Activated T-cell treated with anti-CD3 and anti-CD28 coated beads, Interleukin-2, amount 50 U/mL, for 48 hours (primary cell): ENCODE measurements at places on chromosomes 12 and 14.
A peak's percentile ranks its signal among the peaks of the same experiment; 100 is the strongest.

GRCh38 chr12:2633825-2634200 lies 161.0 kb upstream of the FKBP4 start:
- DNase-seq: no peak

DNA sequence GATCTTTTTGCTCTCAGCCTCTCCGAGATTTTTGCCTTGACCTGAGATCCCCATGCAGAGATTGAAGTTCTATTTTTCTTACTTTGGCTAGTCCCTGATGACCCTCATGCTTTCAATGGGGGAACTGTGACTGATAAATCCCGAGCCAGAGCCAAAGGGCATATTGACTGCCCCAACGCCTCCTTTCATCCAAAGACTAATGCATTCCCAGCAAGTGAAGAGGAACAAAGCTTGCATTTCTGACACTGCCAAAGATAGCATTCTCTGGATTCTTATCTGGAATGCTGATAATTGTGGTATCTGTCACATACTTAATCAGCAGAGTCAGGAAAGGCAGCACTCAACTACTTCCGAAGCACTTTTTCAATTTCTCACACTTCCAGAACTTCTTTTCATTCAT lies 152.3 kb upstream of the EGLN3 start:
- DNase-seq: no peak

- no peak for DNase-seq
Observed at GRCh38 chr14:93986955-93987354, 10.1 kb upstream of the CCDC197 start.

- DNase-seq: no peak
Observed at GRCh38 chr14:75313294-75313693, 34.7 kb downstream of the FOS start.

- peak; percentile 45 for DNase-seq
Observed at GRCh38 chr14:82710267-82710841, 1176.7 kb upstream of the SEL1L start.

- no peak for DNase-seq
Observed at GRCh38 chr14:47846008-47846407, 170.6 kb upstream of the MDGA2 start.

GRCh38 chr12:26735249-26735639 lies 97.8 kb downstream of the ITPR2 start:
- no peak for DNase-seq

DNA sequence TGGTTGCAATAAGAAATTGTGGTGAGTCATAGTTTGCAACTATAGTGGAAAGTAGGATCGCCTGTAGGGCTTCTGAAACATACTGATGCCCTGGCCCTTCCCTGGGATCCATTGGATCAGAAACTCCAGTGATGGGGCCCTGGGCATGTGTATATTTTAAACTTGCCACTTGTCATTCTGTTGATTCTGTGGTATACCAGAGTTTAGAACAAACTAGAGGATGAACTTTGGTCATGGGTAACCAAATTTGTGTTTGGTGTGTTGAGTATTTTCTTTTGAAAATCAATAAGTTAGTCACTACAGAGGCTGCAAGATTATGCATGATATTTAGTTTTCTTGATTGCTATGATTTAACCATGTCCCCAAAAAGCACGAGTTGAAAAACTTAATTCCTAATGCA lies 142.2 kb downstream of the SLC15A5 start:
- DNase-seq: no peak

- DNase-seq: no peak
Observed at GRCh38 chr12:113894697-113895096, 71.4 kb downstream of the RBM19 start.

DNA sequence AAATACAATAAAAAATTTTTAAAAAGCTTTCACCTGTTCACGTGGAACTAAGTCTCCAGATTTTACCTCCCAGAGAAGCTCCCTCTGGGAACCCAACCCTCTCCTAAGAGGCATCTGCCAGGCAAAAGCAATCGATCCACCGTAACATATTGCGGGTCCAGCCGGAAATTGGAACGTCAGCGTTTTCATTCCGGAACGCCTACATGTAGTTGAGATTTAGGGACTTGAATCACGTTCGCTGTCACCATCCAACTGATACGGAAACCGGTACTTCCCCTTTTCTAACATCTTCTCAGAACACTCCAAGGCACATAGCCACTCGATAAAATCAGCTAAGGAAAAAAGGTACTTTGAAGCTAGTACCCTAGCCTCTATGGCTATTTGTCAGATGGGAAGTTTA lies 70.3 kb downstream of the COX16 start:
- peak; percentile 67 for DNase-seq

GRCh38 chr12:99436584-99436983 lies 211.0 kb upstream of the GARIN6 start:
- DNase-seq: no peak

- no peak for DNase-seq
Observed at GRCh38 chr14:98298481-98299244, 973.3 kb downstream of the BCL11B start.

GRCh38 chr12:1926251-1926657 lies 7.8 kb upstream of the CACNA2D4 start:
- peak; percentile 10 for DNase-seq

DNA sequence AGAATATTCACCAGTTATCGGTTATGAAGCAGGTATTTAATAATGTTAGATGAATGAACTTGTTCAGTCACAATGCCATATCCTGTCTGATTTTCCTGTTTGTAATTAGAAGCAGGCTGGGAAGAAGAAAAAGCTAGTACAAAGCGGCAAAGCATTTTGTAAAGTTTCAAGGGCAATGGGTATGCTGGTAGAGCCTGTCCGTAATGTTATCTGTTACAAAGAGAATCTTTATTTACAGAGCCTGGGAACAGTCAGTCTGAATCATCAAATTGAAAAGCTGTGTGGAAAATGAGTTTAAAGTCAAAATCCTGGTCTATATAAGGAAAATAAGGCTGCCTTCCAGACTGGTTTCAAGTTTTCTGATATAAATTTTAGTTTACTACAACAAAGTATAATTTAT lies 40.5 kb downstream of the PARP11 start:
- no peak for DNase-seq

GRCh38 chr14:23285530-23286019 lies 357 bp downstream of the HOMEZ start:
- DNase-seq: no peak

DNA sequence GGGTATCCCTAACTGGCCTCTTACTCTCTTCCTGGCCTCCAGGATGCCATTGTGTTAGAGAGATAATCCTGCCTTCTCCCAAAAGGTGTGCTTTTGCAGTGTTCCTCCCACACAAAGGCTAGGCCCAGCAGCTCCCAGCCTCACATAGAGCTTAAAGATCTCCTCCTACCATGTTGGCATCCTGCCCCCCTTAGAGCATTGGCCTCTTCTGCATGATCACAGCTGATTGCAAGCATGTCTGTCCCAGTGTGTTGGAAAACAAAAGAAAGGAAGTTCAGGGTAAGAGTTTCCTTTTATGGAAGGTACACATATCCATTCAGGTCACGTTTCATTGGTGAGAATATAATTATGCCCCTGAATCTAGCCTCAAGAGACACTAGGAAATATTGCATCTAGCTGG lies 405.4 kb downstream of the TMTC2 start:
- no peak for DNase-seq

DNA sequence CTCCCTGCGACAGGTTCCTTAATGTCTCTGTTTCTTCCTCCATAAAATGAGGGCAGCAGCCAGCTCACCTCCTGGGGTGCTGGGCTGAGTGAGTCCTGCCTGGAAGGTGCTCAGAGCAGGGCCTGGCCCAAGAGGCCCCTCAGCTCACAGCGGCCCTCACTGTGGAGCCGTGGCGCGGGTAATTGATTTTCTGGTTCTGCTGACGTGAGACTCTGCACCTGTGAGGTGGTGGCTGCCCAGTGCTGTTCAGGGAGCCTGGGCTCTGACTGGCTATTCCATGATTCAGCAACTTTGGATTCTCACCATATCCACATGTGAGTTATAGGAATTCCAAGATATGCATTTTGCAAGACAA lies 266.6 kb downstream of the ADGRD1 start:
- no peak for DNase-seq

- DNase-seq: peak; percentile 49
Observed at GRCh38 chr12:128644664-128645296, 179.0 kb downstream of the SLC15A4 start.

DNA sequence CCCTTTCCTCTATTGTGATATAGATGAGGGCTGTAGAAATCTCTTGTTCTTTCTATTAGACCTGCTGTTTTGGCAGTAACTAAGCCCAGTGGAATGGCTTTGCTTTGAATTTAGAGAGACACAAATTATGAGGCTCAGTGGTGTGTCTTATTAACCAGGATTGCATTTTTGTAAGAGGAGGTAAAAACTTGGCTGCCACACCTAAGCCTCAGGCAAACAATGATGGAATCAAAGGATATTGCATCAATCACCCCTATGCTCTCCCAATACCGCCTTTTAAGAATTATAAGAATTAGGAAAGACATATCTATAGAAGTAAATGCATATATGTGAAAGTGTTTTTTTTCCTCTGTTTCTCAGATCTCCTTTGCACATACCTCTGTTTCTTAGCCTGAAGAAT lies 63.3 kb downstream of the ACSS3 start:
- no peak for DNase-seq

GRCh38 chr12:96872961-96873360 lies 34.1 kb upstream of the NEDD1 start:
- no peak for DNase-seq

GRCh38 chr14:103334644-103335622 lies 896 bp downstream of the EIF5 start:
- DNase-seq: peak; percentile 82

DNA sequence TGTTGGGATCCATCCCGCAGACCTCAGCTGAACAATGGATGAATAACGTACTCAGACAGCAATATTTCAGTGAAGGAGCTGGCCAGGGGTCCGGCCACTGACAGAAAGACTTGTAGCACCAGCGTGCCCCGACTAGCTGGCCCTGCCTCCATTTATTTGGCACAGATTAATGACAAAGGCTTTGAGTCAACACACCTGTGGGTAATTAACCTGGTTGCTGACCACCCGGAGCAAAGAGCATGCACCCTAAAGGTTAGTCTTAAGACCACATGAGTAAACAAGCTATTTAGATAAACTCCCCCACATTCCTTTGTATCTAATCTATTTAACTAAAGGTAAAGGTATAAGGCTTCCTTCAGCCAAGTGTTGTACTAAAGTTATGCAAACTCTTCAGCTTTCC lies 868.6 kb downstream of the LRFN5 start:
- DNase-seq: no peak

- DNase-seq: no peak
Observed at GRCh38 chr14:103232031-103232808, 101.8 kb upstream of the EIF5 start.

DNA sequence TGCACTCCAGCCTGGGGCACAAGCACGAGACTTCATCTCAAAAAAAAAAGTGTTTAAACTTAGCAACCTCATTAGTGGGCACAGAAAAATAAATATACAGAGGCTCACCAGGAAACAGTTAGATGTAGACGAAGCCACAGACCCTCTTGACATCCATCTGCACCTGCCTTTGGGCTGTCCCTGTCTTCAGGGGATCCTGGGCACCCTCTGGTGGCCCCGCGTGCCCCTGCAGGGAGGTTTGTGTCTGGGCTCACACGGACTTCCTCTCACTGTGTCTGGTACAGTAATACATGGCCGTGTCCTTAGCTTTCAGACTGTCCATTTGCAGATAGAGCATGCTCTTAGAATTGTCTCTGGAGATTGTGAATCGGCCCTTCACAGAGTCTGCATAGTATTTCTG lies 916.5 kb downstream of the TMEM121 start:
- peak; percentile 72 for DNase-seq

DNA sequence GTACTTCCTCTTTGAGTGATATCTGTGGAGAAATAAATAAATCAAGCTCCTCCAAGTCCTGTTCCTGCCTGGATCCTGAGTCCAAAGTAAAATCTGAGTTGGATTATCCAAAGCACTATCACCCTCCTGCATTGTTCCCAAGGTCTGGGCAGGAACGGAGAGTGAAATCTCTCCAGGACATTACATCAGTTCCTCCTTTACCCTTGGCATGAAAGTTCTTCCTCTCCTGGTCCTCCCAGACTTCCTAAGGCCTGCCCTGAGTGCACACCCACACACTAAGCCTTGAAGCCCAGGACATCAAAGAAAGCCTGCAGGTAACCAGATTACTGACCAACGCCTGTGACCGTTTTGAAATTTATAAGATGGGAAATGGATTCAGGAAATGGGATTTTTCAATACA lies 206.8 kb upstream of the BCL2L14 start:
- DNase-seq: no peak

- no peak for DNase-seq
Observed at GRCh38 chr12:102960766-102961465, 3.4 kb downstream of the ASCL1 start.

DNA sequence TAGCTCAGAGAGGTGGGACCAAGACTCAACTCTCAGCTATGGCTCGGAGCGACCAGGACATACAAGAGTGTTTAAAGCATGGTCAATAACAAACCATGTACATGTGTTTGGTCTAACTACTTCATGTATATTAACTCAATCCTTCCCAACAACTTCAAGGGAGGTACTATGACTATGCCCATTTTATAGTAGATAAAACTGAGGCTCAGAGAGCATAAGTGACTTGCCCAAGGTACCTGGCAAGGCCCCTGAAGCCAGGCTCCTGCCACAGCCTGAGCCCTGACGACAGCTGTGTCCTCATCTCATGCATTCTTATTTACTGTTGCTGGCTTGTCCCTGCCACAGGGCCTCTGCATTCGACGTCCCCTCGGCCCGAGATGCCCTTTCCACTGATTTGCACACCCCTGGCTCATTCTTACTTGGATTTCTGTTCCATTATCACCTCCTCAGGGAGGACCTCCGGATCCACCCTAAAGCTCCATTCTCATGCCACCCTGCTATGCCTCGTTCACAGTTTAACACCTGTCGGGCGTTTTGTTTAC lies 2.6 kb downstream of the TESC start:
- DNase-seq: no peak

DNA sequence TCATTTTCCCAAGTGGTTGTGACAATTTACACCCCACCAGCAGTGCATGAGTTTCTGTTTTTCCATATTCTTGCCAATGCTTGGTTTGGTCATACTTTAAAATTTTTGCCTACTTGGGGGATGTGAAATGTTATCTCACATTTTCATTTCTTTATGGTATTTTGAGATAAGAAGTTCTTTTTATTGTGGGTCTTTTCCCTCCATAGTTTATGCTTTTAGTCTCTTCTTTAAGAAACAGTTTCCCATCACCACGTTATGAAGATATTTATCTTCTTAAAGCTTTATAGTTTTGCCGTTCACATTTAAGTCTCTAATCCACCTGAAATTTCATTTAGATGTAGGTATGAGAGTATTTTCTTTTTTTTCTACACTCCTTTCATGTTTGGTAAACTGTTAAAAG lies 95.7 kb downstream of the PPM1A start:
- DNase-seq: no peak
